ENCODE measurements at places on chromosomes 5 and 9.

- DNase-seq: no peak
Observed at GRCh38 chr5:141832131-141832530, 46.1 kb downstream of the PCDH1 start.

DNA sequence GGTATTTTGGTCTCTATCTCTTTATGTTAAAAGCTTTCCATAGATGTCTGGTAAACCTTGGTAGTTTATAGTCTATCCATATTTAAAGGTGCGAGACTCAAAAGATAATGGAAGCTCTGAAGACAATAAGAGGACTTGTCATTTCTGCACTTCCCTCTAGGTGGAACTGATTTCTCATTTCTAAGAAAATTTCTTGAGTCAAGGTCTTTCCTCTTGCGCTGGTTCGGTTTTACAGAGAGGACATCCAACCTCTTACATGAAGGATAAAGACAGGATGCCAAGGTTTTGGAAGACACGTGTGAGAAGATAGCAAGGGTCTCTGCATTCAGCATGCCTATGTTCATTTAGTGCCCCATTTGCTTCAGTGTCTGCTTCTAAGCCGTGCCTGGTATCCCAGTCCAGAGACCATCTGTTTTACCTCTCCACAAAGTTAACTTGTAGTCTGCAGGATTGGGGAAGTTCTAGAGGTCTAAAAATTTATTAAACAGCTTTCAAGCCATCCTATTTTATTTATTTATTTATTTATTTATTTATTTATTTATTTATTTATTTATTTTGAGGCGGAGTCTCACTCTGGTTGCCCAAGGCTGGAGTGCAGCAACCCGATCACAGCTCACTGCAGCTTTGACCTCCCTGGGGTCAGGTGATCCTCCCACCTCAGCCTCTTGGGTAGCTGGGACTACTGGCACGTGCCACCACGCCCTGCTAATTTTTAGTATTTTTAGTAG is 41.6 kb downstream of the KIAA1191 start:
- no peak for DNase-seq

GRCh38 chr9:79925326-79925725 is 353.6 kb downstream of the TLE4 start:
- no peak for DNase-seq

- DNase-seq: no peak
Observed at GRCh38 chr9:10055886-10056395, 556.9 kb downstream of the PTPRD start.

DNA sequence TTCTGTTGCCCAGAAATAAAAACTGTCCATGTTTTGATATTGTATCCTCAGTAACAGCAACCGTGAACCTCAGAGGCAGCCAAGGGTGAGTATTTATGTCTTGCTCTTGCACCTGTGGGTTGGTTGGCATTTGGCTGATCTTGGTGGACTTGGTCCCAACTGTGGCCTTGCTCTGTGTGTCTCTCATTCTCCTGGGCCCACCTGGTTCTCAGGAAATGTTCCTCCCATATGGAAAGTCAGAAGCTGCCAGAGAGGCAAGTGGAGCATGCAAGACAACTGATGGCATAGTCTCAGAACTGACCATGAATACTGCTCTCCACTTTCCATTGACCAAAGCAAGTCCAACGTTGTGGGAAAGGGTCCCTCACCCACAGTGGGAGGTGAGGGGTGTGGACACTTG is 13.6 kb upstream of the NINJ1 start:
- DNase-seq: no peak
